ENCODE measurements at places on chromosomes 1 and 21.

DNA sequence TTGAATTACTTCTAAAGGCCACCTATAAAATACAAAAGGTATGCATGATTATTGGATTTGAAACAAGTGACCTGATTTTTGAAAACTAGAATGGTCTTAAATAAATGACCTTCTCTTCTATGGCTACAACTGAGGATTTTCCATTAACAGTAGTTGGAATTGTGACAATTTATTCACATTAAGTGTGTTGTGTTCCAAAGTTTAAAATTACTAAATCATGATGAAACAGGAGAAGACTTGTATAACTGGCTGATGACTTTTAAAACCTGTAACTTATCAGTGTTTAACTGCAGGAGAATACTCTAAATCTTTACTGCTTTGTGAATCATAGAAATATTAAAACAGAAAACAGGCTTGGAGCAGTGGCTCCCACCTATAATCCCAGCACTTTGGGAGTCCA is 4.6 kb downstream of the KCNT2 start:
- no peak for DNase-seq

DNA sequence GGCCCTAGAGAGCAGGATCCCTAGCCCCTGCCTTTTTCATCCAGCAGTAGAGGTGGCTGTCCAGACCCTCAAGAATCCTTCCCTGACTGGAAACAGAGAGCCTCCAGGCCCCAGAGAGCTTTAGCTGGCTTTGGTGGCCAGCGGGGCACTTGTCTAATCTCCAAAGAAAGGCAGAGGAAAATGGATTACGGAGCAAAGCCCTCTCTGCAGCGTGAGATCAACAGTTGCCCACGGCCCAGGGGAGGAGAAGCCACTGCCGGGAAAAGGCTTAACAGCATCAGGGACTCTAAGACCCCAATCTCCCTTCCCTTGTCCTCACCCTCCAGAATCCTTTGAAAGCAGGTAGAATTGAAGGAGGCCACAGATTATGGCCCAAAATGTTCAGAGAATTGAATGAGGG is 35.8 kb upstream of the GRIK3 start:
- no peak for DNase-seq

DNA sequence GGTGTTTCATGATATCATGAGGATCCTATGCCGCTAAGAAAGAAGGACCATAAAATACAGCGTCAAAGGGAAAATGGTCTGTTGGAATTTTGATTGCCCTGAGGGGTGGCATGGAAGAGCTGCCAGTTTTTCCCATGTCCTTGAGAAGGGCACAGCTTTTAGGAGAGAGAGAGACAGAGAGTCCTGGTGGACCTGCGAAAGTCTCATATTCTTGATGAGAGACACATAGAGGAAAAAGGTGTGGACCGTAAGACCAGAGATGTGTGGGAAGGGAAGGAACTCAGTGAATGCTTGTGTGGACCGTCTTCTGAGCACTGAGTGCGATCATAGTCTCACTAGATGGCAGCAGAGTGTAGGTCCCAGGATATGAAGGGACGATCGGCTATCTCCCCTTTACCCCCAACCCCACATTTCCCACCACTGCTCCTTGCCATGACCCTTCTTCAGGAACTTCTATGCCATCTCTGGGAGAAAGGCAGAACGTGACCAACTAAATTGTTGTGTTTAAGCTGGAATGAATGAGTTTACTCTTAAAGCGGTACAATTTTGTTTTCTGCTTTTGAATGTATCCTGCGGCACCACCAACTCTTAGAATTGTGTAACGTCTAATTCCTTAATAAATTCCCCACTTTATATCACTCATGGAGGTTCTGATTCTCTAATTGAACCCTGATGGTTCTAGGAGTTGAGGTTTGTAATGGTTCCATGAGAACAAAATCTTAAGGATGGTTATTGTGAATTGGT is 117.7 kb downstream of the CTH start:
- DNase-seq, result peak; percentile 13

GRCh38 chr21:44337941-44338895 is 972 bp downstream of the CFAP410 start:
- DNase-seq, result no peak

DNA sequence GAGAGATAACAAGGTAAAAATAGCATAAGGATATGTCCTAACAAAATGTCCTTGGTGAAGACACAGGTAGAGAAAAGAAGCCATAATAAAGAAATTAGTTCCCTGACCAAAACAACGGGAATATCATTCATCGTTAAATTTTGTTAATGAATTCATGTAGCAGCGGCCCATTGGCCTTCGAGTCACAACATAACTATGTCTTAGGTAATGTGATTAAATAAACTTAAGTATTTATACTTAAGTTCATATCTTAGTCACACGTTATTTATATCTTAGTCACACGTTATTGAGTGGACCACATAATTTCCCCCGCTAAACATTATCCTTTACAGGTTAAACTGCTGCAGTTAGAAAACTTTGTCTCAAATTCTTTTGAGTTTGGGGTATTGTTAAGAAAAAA is 1.2 kb downstream of the NEXN start:
- DNase-seq, result no peak

- DNase-seq, result no peak
Observed at GRCh38 chr21:26210614-26211013, 40.0 kb upstream of the APP start.

GRCh38 chr1:48236716-48237470 is 14.4 kb downstream of the SLC5A9 start:
- peak; percentile 34 for DNase-seq

DNA sequence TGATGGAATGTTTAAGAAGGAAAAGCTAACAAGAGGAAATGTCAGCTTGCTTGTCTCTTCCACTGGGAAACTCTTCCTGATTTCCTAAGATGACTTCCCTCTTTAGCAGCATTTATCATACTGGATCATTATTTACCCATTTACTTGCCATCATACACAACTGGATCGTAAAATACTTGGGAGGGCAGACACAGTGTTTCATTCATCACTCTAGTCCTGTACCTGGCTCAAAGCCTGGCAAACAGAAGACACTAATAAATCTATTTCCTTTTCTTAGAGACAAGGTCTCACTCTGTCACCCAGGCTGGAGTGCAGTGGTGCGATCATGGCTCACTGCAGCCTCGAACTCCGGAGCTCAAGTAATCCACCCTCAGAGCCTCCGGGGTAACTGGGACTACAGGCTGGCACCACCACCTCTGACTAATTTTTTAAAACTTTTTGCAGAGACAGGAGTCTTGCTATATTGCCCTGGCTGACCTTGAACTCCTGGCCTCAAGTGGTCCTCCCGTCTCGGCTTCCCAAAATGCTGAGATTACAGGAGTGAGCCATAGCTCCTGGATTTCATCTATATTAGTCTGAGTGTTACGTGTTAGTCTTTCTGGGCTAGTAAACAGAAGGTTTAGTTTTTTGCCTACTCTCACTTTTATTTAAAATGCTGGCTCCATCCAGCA is 574.6 kb downstream of the SMYD3 start:
- no peak for DNase-seq

GRCh38 chr1:153598309-153599172 is 14.4 kb downstream of the S100A16 start:
- peak; percentile 45 for DNase-seq

GRCh38 chr1:58135821-58136321 is 410.7 kb downstream of the OMA1 start:
- no peak for DNase-seq

GRCh38 chr1:87763483-87763882 is 434.8 kb downstream of the LMO4 start:
- DNase-seq, result no peak

DNA sequence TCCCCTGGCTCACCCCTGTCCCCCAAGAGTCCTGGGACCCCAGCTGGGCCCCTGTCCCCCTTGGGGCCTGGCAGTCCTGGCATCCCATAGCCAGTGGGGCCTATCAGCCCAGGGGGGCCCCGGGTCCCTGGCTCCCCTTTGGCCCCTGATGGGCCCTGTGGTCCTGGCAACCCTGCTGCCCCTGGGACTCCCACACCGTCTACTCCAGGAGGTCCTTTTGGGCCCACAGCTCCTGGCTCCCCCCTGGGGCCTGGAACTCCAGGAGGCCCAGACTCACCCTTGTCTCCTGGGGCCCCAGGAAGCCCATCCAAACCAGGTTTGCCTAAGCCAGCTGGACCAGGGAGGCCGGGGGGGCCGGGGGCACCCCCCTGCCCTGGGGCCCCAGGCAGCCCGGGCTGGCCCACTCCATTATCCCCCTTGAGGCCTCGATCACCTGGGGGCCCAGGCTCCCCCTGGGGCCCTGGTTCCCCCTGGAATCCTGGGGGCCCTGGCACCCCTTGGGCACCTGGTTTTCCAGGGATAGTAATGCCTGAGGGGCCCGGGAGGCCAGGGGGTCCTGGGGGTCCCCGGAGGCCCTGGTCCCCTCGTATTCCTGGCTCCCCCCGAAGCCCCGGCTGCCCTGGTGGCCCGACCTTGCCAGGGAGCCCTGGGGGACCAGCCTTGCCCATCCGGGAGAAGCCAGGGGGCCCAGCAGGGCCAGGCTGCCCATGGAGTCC is 10.1 kb downstream of the ADPRS start:
- no peak for DNase-seq

DNA sequence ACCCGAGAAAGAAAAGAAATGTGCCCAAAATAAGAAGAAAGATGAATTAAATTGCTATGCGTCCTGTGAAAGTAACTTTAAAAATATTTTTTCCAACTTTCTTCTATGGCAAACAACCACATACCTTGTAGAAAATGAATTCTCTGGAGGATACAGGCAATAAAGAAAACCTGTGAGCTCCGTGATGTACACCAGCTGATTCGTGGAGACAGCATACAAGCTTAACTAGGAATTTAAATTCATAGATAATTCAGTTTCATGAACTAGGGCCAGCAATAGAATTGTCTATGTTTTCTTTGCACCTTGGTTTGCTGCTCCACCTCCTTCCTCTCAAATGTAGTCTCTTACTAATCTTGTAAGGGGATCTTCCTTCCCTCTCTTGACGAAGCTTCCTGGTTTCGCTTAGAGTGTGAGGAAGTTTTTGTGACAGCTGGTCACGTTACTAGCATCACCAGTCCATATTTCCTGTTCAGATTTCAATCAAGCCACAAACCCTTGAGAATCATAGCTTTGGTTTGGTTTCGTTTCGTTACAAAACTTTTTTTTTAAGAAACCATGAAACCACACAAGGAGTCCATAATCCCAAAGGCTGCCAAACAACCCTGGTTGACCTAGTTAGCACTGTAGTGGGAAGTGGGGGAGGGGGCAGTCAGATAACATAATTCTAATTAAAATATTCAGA is 35.8 kb downstream of the GREM2 start:
- DNase-seq, result peak; percentile 11

- DNase-seq, result no peak
Observed at GRCh38 chr1:107647012-107647411, 318.0 kb downstream of the VAV3 start.

DNA sequence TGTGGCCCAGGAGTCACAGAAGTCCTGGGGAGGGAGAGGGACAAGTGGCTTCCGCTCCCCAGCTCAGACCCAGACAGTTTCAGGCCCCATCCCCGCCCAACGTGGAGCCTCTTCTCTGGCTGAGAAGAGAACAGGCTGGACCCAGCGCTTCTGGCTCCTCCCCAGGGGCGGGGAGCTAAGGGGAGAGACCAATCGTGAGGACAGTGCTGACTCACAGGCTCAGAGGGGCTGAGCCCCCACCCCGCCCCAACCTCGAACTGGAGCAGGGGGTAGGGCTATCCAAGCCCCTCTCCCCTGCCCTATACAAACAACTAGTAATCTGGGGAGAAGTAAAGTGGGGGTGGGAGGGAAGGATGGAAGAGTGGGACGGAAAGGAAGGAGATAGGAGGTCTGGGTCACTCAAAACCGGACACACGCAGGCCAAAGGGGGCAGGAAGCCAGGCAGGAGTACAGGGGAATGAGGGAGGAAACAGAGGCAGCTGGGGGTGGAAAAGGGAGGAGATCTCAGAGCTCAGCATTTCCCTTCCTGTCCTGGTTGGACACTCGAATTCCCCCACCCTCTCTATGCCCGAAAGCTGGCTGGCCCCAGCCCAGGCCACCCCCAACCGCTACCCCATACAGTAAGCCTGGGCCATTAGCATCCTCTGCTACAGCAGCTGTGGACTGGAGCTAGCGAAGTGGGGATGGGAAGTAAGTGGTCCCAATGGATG is at the start of gene SHC1:
Gene SHC1 (minus strand): TSS at position 117 of the 710 bp plus-strand sequence. CDS start 221 bp downstream, outside the sequence.
- DNase-seq, result peak; percentile 45

GRCh38 chr1:193590102-193590501 is 403.7 kb upstream of the B3GALT2 start:
- DNase-seq, result no peak

GRCh38 chr1:205356440-205357139 is at the start of gene KLHDC8A:
Gene KLHDC8A (minus strand): TSS chr1:205356922. CDS start chr1:205343604, 13,318 bp downstream.
- DNase-seq, result no peak

DNA sequence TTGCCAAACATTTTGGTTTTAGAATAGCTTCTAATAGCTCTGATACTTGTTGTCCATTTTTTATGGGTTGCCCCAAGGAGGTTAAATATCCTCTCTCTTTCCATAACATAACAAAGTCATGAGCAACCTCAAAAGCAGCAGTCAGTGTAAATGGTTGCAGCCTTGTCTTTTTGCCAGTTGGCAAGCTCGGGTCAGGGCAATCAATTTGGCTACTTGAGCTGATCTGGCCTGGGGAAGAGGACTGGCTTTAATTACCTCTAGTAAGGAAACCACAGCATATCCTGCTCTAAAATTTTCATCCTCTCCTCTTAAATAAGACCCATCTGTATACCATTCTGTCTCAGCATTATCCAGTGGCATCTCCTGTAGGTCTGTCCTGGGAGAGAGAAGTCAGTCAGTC is 21.2 kb upstream of the FMO4 start:
- no peak for DNase-seq

DNA sequence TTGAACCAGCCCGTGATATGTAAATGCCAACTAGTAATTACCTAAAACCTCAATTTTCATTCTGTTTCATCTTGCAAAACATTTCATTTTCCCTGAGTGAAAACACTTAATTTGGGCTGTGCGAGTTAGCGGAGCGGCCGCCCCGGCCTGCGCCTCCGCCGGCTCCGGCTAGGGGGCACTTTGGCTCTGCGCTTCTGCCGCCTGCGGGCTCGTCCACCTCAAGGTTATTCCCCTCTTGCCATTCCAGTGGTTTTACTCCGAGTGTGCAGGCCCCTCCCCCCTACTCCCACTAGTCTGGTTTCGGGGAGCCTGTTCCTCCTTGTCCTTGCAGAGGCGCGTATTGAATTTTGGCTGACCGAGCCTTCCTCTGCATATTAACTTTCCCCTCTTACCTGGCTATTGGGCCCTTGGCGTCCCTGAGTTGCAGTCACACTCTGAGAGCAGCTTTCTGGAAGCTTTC is 55.6 kb downstream of the PEX14 start:
- peak; percentile 56 for DNase-seq

DNA sequence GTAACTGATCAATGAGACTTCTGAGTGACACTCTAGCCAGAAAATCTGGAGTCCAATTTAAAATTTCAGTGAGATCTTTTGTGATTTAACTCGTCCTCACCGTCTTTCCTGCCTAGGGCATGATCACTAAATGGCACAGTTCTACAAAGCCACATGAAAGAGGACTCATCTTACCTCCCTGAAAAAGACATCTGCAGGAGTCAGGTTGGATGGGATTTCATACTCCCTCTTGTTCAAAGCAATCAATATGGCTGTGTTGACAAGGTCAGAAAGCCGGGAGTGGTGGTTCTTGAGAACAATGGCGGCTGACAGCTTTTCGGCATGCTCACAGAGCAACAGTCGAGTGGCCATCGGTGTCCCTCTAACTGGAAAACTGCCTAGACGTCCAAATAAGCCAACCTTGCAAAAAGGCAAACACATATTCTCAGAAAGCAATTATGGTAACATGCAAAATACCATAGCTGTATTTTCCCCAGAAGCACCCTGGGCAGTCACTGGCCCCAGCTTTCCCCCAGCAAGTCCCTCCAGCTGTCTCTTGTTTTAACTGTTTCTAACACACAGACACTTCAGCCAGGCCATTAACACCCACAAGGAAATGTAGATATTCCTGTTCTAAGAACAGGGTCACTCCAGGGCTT is 36.6 kb upstream of the ACTA1 start:
- no peak for DNase-seq

- no peak for DNase-seq
Observed at GRCh38 chr1:219847215-219847855, 81.0 kb downstream of the SLC30A10 start.

Measured in inflammatory macrophage (primary cell).